ENCODE measurements at places on chromosomes 2 and 18.
A peak's percentile ranks its signal among the peaks of the same experiment; 100 is the strongest.

- DNase-seq = no peak
Measured at GRCh38 chr2:241815477-241816430, 6.8 kb downstream of the NEU4 start.

GRCh38 chr2:159010340-159010739 is 41.9 kb downstream of the TANC1 start:
- DNase-seq = no peak

DNA sequence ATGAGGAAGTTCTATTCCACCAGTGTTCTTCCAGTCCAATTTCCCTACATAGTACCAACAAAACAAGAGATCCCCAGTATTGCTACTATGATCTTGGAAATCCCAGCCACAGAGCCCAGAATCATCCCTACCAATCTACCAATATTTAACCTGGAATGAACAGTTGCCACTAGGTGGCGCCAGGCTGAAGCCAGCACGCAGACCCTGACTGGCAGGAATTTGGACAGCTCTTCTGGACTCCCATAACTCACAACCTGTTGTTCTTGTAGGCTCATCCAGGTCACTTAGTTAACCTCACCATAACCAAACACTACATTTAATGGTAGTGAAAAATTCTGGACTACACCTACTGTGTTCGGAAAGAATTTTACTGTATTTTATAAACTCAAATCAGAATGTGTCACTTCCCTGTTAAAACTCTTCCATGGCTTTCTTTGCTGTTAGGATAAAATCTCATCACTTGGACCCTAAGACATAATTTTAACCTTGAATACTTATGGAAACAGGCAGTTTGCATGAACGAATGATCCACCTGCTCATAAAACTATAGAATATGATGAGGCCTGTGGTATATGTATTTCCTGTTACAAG is 59.8 kb upstream of the SLC38A11 start:
- DNase-seq = peak; percentile 59

GRCh38 chr2:235968616-235969324 is 199.4 kb downstream of the GBX2 start:
- no peak for DNase-seq

GRCh38 chr18:55123361-55123760 is 164.1 kb upstream of the CCDC68 start:
- no peak for DNase-seq

GRCh38 chr18:21336846-21337245 is 94.8 kb downstream of the GREB1L start:
- no peak for DNase-seq

DNA sequence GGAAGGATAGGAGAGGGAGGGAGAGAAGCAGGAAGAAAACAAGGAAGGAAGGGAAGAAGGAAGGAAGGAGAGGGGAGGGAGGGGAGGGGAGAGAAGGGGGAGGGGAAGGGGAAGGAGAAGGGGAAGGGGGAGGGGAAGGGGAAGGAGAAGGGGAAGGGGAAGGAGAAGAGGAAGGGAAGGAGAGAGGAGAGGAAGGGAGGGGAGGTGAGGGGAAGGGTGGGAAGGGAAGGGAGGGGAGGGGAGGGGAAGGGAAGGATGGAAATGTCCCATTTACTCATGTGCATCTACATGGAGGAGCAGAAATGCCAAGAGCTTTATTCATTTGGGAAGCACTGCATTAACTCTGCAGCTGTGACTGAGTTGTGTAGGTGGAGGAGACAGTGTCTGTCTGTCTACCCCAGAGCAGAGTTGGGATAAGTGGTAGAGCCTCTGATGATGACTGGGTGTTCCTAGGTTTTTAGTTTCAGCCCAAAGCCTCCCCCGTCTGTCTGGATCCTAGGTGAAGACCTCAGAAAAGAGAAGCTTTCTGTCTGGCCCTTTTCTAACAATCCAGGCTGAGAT is 131.3 kb downstream of the COL6A3 start:
- DNase-seq = no peak

GRCh38 chr2:1497122-1497611 is 83.9 kb downstream of the TPO start:
- DNase-seq = no peak

DNA sequence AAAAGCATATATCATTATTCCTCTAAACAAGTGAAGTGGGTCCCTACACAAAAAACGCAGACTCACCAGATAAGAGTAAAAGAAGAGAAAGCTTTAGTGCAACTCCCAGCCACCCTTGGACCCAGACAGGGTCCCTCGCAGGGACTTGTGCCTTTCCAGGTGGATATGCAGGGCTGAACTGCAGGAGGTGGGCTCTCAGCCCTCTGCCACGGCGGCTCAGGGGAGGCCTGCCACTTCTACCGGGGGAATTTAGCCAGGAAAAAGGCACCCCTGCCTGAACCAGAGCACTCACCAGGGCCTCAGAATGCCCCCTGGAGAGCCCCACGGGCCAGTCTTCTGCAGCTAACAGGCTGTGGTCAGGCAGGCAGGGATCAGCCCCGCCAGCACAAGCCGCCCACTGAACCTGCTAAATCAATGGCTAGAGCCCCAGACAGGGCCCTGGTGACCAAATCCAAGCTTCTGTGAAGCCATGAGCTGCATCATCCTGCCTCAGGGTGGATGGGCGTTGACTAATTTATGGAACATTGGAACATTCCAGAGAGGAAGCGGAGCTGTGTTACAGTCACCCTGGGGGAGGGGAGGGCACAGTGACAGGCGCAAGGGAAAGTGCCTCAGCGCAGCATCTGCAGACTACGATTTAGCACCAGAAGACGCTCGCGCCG is 209.3 kb downstream of the EIPR1 start:
- no peak for DNase-seq

DNA sequence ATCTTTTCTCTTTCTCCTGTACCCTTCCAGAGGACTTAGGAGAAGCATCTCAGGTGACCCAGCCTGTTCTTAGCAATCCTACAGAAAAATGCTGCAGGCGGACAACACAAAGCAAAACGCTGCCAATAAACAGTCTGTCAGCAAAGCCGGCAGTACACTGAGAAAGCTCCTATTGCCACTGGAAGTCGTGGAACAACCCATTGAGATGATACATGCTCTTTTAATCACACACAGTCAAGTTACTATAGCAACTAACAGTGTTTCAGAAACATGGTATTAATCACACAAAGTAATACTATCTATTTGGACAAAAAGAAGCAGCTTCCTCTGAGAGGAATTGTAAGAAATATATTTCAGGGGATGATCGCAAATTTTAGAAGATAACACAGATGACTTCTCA is 10.5 kb downstream of the CTLA4 start:
- DNase-seq = no peak

DNA sequence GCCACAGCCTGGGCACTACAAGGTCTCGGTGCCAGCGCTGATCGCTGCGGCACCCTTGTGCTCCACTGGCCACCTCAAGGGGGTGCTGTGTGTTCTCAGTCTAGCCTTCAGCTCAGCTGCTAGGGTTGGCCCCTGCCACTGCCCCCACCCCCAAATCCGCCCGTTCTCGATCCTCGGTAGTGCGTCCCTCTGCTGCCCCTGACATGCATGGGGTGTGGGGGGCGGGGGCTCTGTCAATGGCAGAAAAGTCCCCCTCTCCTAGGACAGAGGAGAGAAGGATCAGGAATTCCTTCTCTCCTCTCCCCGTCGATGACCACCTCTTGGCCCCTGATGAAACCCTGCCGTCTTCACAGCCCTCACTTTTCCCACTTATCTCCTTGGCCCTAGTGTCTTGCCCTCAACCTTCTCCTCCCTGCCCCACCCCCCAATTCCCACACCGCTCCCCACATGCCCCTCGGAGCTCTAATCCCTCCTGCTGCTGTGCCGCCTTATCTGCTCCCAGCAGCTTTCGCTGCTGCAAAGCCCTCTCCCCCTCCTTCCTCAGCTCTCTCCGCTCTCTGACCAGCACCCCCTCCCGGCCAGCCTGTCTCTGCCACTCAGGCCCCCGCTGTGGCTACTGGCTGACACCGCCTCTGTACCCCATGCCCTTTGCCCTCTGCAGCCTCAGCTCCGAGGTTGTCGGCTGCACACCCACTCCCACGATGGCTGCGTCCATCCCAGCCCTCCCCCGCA is 4.3 kb upstream of the ASIC4 start:
- DNase-seq = peak; percentile 66

DNA sequence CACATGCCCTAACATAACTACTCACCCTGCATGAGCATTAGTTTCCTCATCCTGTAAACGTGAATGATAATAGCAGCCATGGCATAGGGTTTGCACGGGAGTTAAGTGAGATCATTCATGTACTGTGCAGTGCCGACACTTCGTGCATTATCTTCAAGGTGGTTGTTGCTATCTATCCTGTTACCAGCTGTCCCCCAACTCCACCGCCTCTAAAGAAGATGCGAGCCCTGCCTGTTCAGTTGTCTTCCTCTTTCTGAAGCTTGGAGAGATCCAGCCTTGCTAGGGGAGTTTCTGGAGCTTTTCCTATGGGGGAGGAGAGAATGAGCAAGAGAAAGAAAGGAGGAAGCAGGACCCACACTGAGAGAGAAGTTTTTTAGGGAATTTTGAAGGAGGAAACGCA is 34.4 kb downstream of the YPEL5 start:
- DNase-seq = no peak

- no peak for DNase-seq
Measured at GRCh38 chr2:203809991-203810510, 57.5 kb upstream of the CTLA4 start.

- DNase-seq = no peak
Measured at GRCh38 chr2:177731384-177731783, 338.8 kb downstream of the AGPS start.

DNA sequence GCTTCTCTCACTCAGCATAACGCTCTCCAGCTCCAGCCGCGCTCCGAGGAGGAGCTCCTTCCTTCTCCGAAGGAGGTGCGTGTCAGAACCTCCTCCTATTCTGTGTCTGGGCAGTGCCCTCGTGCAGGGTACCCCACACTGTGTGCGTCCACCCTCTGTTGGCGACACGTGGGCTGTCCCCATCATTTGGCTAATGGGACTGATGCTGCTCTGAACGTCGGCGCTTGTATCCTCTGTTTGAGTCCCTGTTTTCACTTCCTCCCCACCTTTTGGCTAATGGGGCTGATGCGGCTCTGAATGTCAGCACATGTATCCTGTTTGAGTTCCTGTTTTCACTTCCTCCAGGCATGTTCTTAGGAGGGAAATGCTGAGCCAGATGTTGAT is 22.2 kb downstream of the KCNG2 start:
- DNase-seq = no peak

DNA sequence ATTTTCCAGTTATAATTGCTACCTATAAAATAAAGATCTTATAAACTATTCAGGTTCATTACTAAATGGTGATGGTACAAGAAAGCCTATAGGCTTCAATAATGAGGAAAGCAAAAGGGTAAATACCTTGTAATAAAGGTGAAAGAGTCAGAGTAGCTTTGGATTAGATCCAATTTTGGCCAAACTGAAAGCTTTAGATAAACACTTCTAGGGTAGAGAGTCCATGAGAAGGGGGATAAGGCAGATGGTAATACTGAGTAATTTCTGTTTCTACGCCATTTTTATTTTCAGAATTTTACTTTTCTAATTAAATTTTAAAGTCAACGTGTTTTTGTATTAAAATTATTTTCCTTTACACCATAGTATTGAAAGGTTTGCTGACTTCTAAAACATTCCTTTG is 9.4 kb downstream of the CASP8 start:
- DNase-seq = no peak

- DNase-seq = no peak
Measured at GRCh38 chr2:151120011-151120410, 141.7 kb downstream of the RBM43 start.

GRCh38 chr2:74168739-74169138 is 9.9 kb downstream of the MOB1A start:
- no peak for DNase-seq

- no peak for DNase-seq
Measured at GRCh38 chr2:216553093-216553478, 54.4 kb downstream of the RPL37A start.

DNA sequence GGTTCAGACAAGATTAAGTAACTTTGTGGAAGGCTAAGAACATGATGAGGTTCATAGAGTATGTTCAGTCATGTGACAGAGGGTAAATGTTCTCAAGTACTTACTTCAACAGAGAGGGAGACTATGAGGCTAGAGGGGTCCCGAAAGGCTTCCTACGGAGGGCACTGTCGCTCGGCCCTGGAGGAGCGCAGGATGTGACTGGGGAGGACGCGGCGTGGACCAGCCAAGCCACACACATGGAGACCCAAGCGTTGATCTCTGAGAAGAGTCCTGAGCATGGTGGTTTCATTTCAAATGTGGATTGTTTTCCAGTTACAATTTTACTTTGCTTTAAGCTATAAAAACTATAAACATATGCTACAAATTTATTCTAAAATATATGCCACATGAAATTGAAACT is 227.5 kb downstream of the PTGR3 start:
- no peak for DNase-seq

DNA sequence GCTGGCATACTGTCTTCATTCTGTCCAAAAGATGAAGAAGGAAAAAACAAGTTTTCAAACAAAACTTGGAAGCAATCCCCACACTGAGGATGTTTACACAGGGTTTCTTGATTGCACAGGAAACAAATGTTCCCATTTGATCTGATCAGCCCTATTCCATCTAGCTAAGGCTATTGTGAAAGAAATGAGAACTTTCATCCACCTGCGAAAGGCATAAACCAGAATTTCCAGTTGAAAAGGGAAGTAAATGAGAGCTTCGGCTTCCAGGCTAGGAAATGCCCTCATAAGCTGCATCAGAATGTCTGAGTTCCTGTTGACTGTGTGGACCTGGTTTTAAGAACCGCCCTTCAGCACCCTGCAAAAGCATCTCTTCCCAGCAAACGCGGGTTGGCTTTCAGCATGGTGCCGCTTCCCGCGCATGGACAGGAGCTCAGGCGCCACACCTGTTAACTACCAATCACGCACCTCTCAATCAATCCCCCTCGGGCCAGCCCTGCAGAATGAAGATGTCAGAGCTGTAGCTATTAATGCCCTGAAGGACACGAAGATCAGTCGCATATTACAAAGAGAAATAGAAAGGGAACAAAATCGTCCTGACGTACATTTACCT is 850.4 kb downstream of the GALR1 start:
- no peak for DNase-seq

DNA sequence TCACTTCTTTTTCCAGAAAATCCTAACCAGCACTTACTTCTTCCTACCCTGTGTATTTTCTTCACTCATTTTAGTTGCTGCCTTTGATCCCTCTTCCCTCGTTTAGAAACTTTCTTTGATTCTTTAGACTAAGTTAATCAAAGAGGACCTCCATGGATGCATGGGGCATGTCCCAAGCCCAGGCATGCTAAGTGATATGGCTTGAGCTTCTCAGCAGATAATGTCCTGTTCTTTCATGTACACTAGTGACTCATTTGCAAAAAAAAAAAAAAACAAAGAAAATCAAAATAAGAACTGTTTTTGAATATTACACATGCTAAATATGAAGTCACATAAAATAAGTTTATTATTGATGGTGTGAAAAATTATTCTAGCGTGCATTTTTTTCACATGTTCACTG is 800.9 kb downstream of the SATB2 start:
- DNase-seq = no peak

GRCh38 chr2:235647264-235647663 is 153.4 kb downstream of the AGAP1 start:
- no peak for DNase-seq
